ENCODE measurements at places on chromosomes 16 and 17.

DNA sequence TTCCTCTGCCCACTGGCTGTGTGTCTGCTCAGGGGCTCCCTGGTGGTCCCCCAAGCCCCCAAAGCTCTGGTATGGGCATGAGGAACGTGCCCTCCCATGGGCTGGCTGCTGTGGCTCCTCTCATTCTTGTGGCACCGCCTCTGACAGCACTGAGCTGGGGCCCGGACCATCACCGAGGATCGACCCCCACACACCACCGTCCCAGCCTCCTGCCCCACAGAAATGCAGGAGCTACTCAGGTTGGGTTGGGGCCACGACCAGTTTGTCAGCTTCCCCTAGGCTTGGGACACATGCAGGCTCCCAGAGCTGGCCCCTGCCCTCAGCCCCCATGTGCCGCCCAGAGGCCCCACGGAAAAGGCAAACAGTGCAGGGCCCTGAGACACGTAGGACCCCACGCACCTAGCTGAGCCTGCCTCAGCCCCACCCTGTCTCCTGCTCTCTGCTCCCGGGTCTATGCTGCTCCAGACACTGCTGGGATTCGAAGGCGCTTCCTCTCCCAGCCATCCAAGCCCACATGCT is 3.3 kb upstream of the CASKIN1 start:
- DNase-seq, result no peak

DNA sequence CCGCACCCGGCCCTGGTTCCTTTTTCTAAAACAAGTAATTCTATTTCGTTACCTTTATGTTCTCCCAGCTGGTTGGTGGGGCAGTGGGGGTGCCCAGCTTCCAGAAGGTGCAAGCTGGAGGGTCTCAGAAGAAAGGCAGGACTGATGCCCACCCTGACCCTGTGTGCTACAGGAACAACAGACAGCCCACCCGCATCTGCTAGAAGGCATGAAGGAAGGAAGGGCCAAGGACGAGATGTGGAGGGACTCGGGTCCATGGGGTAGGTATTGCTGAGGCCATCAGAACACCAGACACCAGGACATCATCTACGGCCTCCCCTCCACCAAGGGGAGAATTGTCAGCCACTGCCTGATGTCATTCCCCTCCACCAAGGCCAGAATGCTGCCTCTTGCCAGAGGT is 6.4 kb upstream of the CYTH1 start:
- no peak for DNase-seq

GRCh38 chr16:68090533-68090932 is 5.4 kb downstream of the NFATC3 start:
- no peak for DNase-seq

DNA sequence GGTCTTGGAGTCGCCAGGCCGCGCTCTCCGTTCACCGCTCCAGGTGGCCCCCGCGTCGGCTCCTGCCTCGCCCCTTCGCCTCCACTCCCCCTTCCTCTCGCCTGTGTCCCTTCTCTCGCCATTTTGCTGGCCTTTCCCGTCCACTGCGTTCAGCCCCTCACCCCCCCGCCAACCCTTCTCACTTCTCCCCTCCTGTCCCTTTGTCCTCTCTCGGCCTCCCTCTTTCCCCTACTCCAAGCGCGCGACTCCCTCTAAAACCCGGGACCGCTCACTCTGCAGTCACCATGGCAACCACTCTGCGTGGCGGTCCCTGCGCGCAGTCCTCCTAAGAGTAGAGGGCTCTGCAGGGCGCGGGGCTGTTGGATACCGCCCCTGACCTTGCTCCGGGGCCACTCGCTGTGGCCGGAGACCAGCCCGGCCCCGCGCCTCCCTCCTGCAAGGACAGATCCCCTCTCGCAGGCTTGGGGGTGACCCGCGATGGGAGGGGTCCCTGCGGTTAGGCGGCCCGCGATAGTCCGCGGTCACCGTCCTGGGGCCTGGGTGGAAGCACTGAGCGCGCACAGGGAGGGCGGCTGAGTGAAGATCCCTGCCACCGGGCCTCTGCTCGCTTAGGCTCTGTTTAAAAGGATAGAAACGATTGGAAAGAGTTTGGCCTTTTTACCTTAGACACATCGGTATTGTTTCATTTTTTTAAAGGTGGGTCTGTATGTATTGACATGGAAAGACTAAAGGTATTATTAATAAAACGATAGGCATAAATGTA is 454 bp downstream of the CCDC40 start:
- DNase-seq, result peak; percentile 55

DNA sequence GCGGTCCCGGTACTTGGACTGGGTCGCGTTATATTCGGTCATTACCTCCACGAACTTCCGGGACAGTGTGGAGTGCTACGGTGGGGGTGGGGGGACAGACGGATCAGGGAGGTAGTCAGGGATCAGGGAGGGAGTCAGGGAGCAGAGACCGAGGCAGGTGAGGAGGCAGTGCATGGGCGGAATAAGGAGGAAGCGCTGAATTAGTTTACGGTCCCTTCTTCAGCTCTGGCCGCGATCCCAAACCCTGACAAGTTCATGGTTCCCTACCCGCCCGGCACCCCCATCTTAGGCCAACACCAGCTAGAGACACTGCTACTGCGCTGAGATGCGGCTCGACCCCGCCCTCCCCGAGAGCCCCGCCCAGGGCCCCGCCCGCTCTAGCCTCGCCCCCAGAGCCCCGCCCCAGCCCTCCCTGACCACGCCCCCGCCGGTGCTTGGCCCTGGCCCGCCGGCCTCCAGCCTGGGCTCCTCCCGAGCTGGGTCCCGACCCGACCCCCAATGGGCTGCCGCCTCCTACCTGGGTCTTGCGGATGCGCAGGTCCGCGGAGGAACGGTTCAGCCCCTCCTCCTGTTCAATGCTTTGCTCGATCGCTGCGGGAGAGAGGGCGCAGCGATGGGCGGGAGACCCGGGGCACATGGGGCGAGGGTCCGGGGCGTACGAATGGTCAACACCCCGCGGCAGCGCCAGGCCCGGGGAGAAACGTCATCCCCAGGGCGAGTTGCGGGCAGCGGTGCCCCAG is 12.1 kb downstream of the HSD3B7 start:
- DNase-seq, result peak; percentile 90

- peak; percentile 16 for DNase-seq
These were observed 34.0 kb downstream of the PGS1 start for GRCh38 chr17:78412403-78412802.

DNA sequence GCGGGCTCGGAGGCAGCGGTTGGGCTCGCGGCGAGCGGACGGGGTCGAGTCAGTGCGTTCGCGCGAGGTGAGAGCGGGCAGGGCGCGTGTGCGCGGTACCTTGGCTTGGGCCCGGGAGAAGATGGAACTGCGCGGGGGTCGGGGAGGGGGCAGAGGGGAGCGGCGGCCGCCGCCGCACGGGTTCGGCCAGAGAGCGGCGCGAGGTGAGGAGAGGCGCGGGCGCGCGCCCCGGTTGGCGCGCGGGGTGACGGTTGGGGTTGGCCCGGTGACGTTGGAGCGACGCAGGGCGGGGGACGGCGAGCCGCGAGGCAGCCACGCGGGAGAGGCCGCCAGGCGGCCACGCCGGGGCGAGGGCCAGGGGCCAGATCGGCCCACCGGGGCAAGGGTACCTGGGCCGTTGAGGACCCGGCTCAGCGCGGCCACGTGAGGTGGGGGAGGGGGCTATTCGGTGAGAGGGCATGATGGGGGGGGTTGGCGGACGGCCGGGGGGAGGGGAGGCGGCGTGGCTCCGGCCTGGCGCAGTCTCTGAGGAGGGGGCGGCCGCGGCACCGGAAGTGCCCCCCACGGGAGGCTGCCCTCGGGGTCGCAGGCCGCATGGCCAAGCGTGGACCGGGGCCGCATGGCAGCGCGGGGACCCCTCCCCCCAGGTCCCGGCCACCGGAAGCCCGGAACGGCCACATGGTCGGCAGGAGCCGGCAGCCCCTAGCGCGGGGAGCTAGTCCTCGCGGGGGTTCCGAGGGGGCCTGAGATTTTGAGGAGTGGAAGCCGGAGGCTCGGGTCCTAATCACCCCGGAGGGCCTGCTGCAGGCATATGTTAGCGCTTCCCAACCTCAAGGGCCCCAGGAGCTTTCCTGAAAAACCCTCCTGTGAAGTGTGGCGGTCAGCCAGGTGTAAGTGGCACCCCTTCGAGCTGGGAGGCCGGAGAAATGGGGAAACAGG is 527 bp downstream of the EIF5A start:
- DNase-seq, result peak; percentile 53

DNA sequence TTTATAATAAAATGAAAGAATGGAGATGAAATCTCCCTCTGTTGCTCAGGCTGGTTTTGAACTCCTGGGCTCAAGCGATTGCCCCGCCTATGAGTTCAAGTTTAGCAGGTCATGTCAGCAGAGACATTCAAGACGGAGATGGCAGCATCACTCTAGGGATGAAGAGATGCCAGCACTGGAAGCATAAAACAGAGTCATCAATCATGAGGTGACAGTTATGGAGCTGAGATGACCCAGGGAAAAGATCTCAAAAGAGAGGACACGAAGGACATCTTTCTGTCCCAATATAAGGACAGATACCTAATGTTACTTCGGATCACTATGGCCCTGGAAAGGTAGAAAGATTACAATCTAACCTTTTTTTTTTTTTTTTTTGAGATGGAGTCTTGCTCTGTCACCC is 11.0 kb upstream of the LCMT1 start:
- no peak for DNase-seq

DNA sequence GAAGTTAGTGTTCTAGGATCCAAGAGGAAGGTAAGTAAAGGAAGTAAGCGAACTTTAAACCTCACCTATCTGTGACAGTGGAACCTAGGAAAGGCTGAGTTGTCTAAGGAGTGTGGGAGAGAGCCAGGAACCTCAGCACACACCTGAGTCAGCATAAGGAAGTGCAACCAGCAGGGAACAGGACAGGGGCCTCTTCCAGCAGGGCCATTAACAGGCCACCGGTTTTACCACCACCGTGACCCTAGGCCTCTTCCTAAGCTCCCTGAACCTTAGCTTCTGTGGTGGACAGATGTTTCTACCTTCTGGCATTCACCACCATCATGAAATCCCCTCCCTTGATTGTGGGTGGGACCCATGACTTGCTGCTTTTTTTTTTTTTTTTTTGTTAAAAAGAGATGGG is 26.7 kb upstream of the GPATCH8 start:
- DNase-seq, result no peak

- DNase-seq, result no peak
These were observed 89.2 kb downstream of the ABR start for GRCh38 chr17:1090465-1091189.

DNA sequence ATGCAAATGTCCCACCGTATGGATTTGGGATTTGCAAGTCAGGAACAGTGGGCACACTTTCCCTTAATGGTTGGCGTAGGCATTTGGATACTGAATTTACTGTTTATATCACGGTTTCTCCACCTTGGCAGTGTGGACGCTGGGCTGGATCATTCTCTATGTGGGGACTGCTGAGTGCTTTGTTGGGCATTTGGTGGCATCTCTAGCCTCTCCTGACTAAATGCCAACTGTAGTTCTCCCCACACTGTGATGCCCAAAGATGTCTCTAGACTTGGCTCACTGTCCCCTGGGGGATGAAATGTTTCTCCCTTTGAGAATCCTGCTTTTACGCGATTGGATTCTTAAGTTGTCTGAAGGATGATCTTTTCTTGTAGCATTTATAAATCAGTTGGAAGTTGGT is 49.0 kb downstream of the RBFOX1 start:
- no peak for DNase-seq

- no peak for DNase-seq
These were observed 9.5 kb upstream of the PPP1R27 start for GRCh38 chr17:81844327-81844851.

DNA sequence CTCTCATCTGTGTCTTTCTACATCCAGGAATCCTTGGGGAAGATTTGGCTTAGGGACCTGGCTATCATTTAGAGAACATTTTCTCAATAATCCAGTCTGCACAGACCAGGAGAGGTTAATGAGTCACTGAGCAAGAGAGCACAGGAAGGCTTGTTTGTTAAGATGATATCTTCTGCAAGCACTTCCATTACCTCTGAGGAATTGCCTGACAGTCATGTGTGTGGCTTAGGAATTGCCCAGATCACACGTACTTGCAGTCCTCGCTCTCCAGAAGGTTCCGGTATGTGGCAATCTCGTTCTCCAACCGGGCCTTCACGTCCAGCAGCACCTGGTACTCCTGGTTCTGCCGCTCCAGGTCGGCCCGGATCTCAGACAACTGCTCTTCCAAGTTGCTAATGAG is 3.3 kb downstream of the KRT37 start:
- DNase-seq, result no peak

GRCh38 chr17:2801841-2802240 is 5.6 kb downstream of the RAP1GAP2 start:
- DNase-seq, result no peak

DNA sequence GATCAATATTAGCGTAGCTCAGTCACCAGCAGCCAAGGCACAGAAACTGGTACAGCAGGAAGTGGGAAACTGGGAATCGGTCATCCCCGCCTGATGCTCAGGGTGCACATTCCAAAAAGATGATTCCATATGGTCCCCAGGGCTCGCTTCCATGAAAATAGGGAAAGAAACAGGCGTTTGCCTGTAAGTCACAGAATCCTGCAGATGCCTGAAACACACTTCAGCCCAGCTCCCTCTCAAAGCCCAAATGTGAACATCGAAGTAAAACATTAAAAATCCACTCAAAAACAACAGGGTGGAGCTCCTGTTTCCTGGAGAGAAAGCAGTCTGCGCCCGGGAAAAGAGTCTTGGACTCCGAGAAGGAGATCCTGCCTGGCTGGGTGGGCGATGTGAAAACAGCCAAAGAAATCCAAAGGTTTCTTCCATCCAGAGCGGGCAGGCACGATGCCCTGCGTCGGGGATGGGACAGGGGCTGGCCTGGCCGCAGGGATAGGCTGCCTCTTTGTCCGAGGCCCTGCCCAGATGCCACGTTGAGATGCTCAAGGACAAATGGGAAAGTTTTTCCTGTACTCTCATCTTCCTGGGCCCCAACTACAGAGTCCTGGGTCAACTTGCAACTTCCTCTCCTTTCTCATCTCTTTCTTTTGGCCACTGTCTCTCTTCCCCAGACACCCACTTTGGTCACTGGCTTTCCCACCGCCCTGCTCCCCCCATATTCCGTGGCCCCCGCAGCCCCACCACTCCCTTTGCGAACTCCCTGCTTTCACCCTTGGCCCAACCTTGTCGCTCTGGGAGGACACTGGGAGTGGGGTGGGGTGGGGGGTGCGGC is 743 bp downstream of the WIPI1 start:
- peak; percentile 94 for DNase-seq

- no peak for DNase-seq
These were observed 97.1 kb upstream of the MYOCD start for GRCh38 chr17:12568358-12569251.
